ENCODE measurements at places on chromosomes 5 and 9.

DNA sequence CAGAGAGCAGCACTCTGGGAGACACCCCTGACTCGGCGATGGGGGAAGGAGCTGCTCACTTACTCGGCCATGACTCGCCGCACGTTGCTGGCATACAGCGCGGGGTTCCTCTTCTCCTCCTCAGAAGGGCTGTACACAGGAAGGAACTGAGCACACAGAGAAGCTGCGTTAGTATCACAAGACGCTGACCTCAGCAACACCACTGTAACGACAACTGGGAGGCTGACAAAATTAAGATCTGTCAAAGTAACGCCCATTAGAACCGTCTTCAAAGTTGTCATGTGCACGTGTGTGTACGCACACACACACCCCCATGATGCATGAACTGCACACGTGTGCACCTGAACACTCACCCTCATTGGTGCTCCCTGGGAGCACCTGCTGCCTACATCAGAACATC lies 32.1 kb upstream of the SLC6A3 start:
- DNase-seq: no peak

DNA sequence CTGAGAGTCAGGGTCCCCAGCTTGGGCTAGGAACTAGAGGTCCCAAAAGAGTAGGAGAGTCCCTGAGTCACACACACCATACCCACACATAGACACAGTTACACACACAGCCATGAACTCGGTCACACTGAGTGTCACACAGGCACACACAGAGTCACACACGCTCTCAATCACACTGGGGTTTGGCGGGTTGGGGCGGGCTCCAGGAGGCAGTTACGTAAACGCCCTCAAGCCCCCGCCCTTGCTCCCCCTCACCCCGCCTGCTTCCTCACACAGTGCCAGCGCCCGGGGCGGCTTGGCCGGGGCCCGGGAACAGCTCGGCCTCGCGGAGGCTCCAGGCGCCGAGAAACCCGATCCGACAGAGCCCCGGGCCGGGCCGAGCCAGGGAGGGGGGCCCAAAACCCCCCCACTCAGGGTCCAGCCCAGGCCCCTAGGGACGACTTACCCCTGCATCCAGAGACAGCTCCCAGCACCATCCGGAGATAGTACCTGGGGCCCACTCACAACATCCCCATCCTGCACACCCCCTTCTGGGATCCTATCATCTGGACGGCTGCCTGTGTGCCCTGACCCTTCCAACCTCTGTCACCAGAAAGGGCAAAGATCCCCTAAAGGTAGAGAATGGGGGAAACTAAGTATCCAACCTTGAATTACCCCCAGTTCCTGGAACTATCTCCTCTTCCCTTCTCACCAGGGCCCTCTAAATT lies 3.5 kb upstream of the CNTFR start:
- DNase-seq: no peak

DNA sequence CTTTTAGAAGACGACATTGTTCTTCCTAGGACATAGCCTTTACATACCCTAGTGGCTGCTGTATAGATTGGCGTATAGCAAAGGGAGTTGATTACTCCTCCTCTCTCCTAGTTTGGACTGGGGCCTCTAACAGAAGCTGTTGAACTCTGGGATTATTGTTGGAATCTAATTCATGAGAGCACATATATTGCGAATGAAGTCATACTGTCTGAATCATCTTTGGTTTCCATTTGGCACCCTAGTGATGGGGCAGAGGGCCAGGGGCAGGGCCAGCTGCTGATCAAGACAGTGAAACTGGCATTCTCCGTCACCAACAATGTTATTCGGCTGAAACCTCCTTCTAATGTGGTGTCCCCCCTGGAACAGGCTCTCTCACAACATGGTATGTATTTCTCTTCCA lies 40.3 kb downstream of the NUP188 start:
- DNase-seq: no peak

DNA sequence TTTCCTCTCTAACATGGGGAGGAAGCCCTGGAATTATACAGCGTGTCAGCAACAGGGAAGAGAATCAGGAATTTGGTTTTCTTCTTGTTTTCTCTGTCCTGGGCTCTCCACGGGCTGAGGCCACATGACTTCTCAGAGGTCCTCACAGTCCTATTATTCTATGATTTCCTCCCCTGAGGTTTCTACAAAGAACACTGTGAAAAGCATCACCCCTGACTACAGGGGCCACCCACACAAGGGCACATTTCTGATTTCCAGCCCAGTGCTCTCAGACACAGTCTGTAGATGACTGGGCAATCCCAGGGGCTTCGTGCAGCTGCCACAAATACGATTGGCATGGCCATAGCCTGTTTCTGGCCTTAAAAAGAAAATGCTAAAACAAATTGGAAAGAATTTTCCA lies 284.9 kb downstream of the CEMIP2 start:
- DNase-seq: no peak

DNA sequence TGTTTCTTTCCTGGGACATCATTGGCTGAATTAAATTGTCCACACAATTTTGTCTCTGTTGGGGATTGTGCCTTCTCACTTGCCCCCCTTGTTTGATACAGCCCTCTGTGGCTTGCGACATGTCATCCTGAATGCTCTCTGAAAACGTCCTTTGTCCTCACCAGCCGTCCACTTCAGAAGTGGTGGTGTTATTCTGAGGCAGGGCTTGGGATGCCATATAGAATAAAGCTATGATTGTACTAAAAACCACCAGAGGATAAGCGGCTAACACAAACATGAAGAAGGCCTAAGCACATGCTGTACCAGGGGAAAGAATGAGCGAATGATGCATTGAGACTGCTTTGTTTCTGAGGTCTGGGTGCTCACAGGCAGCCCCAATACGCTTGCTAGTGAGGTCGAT lies 3.5 kb upstream of the SNX30 start:
- DNase-seq: no peak

GRCh38 chr5:163385271-163385670 lies 52.1 kb upstream of the CCNG1 start:
- no peak for DNase-seq

GRCh38 chr5:402615-403359 lies 40.2 kb upstream of the EXOC3 start:
- no peak for DNase-seq

DNA sequence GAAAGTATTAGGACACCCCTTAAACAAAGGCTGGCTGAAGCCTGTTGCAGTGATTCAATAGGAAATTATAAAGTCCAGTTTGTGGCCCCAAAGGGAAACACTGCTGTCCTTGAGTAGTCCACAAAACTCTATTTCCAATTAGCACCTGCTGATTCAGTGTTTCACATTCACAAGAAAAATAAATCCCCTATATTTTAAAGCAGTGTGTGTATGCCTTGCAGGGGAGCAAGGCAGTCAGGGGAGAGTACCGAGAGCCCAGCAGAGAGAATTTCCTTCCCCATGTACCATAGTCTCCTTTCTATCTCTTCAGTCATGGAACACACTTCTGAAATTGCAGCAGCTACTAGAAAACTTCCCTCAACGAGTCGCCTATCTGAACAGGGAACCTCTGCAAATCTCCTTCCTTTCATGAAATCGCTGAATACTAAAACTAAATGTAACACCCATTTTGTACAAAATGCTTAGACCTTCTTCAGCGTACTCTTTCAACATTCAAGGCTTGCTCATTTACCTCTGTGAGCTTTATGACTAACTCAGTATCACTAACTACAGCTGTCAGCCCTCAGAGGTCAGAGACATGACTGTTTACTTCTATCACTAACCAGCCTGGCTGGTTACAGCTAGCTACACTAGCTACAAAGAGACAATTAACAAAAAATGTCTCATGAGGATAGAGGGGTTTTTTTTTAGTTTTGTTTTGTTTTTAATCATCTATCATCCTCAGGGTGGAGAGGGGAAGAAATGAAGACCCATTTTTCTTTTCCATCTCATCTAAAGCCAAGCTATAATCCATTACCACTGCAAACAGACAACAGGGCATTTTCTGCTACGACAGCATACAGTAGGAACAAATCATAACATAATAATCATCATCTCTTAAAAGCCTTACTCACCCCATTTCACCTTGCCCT lies 188.7 kb downstream of the EBF1 start:
- no peak for DNase-seq

DNA sequence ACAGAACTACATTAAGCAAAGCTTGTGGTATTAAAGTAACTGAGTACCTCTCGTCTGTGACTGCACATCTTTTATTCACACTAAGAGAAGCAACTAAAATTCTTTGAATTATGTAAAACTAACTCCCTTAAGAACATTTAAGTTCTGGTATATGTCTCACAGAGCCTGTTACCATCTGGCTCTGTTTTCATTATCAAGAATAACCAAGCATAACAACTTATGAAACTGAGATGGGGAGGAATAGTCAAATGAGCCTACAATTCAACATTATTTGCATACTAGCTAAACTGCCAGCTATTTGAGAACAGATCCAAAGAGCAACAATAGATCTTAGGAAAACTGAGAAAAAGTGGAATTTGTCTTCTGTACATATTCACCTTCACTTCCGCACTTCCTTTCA lies 25.3 kb upstream of the ISOC1 start:
- DNase-seq: no peak

DNA sequence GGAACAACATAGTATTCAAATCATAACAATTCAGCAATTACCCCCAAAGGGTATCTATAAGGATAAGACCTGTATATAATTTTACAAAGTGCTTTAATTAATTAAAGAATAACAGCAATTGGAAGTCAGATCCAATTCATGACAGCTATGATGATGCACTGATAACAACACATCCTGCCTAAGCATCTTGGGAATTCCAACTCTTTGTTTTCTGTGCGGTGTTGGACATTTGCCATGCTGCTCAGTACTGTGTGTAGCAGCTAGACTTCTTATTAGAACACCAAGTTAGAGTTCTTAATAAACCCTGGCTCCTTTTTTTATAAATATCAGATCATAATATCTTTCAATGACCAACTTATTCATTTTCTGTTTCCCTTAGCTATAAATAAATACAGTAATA lies 209.0 kb downstream of the SEC61B start:
- no peak for DNase-seq

Measured in thymus (tissue), 14 donors.